Fibroblast of lung (primary cell): ENCODE measurements at places on chromosomes 13 and 19.

DNA sequence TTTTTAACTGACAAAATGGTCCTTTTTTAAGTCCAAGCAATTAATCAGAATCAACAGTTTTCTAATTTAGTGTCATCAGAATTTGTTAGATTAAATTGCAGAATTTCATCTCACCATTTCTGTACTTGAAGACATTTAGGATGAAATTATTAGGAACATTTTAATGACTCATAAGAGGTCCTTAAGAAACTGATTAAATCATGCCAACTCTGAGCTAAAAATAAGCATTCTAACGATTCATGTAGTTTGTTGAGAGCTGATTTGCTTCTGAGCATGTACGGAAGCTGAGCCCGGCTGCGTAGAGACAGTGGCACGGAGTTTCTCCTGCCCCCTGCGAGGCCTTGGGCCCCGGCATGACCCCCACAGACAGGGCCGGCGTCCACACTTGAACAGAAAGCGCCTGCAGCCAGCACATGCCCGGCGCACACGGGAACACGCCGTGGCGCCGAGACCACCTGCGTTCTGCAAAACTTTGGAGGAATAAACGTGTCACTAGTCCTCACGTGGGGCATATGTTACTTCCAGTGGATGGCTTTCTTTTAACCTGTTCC is 89.7 kb upstream of the MCF2L start:
- DNase-seq: peak; percentile 12

DNA sequence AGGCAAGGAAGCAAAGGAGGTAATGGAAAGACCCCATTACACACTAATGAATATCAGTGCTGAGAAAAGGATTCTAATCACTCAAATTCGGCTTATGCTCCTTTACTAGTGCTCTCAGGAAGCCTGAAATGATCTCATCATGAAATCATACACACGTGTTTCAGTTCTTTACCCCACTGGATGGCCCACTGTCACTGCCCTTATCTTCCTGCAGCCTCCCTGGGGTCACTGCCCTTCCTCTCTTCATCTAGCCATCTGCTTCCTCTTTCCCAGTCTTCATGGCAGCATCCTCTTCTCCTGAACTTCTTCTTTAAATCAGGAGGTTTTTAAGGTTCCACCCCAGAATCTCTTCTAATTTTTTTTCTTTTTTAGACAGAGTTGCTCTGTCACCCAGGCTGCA is 27.9 kb upstream of the EEF1AKMT1 start:
- DNase-seq: no peak

- DNase-seq: no peak
These were observed 24.4 kb upstream of the OR7C2 start for GRCh38 chr19:14916848-14917247.

DNA sequence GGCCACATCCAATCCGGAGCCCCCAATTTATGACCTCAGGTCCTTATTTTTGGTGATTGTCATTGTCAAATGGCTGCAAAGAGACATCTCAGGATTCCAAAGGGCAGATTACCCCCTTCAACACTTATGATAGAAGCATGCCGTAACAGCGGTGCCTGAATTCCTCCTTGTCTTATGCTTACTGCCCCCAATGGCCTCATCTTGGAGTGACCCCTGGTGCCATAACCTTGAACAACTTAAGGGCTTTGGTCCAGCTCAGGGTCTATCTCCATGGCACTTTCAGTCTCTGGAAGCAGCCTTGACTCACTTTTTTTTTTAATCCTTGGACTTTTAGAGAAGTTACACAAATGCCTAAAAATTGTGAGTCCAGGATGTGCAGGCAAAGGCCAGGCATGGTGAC is 171.6 kb upstream of the ZNF507 start:
- no peak for DNase-seq

- DNase-seq: no peak
These were observed 142.3 kb downstream of the KLF12 start for GRCh38 chr13:73991884-73992283.

GRCh38 chr13:42312817-42313431 is 41.0 kb downstream of the AKAP11 start:
- no peak for DNase-seq
